ENCODE measurements at places on chromosomes 2 and 18.

DNA sequence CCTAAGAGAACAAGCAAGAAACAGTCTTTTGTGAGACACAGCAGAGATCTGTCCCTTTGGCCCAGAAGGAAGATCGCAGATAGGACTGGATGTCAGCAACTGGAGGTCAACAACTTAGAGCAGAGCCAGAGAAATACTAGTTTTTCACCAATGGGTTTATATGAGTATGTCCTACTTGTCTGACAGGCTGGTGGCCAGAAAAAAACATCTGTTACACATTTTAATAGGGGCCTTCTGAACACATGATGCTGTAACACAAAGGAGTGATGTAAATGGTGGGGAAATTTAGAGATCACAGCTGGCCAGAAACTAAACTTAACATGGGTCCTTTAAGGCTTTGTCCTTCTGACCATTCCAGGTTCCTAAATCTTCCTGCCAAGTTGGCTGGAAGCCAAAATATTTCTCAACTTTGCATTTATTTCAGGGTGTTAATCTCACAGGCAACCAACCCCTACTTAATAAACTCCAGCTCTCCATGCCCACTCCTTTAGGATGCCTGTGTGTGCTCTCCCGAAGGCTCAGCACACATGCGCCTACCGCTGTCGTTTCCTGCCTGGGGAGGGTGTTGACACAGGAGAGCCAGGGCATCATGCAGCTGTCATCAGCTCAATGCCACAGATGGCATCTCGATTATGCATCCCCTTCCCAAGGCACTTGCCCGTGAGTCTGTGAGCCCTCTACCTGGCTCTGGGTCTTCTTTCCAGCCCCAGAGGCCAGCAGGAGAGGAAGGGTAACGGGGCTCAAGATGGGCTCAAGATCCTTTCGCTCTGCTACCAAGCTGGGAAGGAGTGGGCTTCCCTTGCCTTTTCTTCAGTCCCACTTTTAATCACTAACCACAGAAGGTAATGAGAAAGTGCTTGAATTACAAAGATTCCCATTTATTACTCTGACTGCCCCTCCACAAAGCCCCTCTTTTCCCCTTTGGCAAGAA is 252.5 kb downstream of the ETAA1 start:
- peak; percentile 64 for DNase-seq

DNA sequence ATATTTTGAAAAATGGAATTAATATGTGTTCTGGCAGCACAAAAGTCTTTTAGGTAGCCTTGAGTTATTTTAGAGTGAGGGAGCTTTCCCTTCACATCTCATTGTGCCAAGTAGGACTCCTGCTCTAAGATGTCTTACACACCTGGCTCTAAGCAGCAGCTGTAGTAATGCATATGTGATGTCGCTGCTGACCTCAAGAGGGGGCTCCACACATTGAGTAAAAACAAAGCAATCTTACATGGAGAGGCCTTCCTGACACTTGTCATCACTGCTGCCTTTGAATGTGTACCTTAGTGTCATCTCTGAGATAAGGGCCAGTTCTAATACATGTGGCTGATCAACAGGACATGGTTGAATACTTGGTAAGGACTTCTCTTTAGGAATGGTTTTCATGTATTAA is 75.8 kb downstream of the ACTR3 start:
- no peak for DNase-seq

DNA sequence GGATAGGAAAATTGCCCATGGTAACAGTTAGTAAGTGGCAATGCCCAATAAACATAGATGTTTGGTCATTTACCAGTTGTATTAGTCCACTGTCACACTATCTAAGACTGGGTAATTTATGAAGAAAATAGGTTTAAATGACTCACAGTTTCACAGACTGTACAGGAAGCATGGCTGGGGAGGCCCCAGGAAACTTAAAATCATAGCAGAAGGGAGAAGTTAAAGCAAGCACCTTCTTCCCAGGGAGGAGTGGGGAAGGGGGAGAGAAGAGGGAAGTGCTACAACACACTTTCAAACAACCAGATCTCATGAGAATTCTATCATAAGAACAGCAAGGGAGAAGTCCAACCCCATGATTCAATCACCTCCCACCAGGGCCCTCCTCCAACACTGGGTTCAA is 23.4 kb downstream of the NR4A2 start:
- DNase-seq: no peak

DNA sequence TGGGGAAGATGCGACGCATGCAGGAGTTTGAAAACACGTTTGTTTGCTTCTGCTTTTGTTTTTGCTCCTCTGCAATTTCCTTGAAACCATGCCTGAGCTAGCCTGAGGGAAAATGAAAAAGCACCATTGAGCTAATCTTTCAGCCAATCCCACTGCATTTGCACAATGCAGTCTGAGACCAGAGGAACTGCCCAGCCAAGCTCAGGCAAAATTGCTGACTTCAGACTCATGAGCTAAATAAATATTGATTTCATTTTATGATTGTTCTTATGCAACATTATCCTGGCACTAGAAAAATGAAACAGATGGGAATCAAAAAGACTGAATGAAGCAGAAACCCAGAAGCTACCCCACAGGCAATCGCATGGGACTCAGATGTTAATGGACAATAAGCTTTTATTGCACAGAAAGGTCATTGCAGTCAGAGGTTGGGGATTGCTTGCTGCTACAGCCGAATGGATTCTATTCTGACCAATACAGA is 37.0 kb downstream of the TPRKB start:
- no peak for DNase-seq

GRCh38 chr18:46182633-46183358 is 78.6 kb downstream of the HAUS1 start:
- peak; percentile 25 for DNase-seq

DNA sequence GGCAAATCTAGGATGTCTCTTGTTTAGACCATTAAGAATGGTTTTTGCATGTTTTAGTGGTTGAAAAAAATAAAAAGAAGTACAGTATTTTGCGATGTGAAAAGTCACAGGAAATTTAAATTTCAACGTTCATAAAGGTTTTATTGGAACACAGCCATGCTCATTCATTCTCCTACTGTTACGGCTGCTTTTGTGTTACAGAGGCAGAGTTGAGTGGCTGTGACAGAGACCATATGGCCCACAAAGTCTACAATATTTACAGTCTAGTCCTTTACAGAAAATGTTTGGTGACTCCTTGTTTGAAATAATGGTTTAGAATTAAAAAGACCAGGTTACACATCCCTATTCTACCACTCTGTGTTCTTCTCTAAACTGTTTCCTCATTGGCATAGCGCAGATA is 48.1 kb downstream of the MYOM1 start:
- DNase-seq: no peak

- peak; percentile 2 for DNase-seq
Observed at GRCh38 chr18:61435064-61435652, 101.9 kb downstream of the CDH20 start.

- no peak for DNase-seq
Observed at GRCh38 chr2:154425994-154426393, 272.5 kb upstream of the KCNJ3 start.

DNA sequence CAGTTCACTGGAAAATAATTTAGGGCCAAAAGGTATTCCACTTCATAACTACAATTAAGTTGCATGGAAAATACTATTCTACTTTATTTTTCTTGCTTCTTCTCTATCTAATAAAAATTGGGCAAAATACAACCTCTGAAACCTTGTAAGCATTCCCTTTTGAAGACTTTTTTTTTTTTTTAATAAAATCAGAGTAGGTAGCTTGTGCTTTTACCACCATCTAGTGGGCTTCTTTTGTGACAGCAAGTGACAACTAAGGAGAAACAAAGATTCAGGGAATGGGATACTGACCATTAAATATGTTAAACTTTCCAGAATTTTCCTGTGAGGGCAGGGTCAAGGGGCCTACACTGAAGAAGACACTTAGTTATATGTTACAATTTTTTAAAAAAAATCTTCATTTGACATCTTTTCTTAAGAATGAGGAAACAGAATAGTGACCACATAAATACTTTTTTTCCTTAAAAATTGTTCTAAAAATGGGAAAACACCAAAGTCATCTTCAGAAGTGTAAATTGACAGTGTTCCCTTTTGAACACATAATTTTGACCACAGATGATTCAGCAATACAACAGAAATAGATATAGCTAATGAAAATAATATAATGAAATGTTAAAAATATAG is 1183.2 kb upstream of the ACVR2A start:
- peak; percentile 51 for DNase-seq

GRCh38 chr2:54549917-54550518 is 93.9 kb downstream of the SPTBN1 start:
- no peak for DNase-seq

GRCh38 chr2:150478200-150478974 is 9.1 kb downstream of the RND3 start:
- DNase-seq: peak; percentile 67

GRCh38 chr2:29796446-29796845 is 124.9 kb downstream of the ALK start:
- no peak for DNase-seq

DNA sequence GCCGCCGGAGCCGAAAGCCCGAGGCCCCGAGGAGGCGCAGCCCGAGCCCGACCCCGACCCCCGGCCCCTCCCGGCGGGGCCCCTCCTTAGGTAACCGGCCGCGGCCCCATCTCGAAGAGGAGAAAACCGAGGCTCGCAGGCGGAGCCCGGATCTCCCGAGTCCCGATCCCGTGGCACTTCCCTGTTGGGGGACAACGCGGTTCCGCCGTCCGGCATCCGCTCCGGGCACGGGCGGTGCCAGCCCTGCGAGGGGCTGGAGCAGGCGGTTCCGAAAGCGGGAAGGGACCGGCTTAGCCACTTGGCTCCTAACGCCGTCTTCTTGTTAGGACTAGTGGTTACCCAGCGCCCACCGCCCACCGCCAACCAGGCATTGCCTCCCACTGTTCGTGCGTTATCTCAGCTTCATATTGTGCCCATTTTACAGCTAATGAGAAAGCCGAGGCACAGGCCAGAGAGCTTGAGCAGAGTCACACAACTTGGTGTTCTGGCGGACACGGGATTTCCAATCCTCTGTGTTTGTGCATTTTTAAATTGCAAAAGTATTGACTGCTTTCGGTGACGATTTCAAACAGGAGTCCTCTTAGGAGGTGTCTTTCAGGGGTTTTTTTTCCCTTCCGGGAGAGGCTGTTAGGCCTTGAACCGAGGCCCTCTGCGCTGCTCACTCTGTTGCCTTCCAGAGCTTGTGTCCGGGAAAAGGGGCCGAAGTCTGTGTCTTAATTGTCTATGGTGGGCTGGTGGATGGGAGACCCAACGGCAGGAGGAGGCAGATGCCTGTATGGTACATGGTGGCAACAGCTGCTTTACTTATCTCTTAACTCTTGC is 562 bp downstream of the CENPA start:
- no peak for DNase-seq

- no peak for DNase-seq
Observed at GRCh38 chr2:25615386-25615785, 58.0 kb downstream of the DTNB start.

- DNase-seq: no peak
Observed at GRCh38 chr2:134505446-134505845, 213.4 kb downstream of the TMEM163 start.

- DNase-seq: no peak
Observed at GRCh38 chr2:158664987-158665386, 130.1 kb upstream of the DAPL1 start.

GRCh38 chr18:37844209-37844970 is 278.8 kb upstream of the CELF4 start:
- DNase-seq: no peak

GRCh38 chr2:16130906-16131400 is 190.6 kb downstream of the MYCN start:
- DNase-seq: no peak

DNA sequence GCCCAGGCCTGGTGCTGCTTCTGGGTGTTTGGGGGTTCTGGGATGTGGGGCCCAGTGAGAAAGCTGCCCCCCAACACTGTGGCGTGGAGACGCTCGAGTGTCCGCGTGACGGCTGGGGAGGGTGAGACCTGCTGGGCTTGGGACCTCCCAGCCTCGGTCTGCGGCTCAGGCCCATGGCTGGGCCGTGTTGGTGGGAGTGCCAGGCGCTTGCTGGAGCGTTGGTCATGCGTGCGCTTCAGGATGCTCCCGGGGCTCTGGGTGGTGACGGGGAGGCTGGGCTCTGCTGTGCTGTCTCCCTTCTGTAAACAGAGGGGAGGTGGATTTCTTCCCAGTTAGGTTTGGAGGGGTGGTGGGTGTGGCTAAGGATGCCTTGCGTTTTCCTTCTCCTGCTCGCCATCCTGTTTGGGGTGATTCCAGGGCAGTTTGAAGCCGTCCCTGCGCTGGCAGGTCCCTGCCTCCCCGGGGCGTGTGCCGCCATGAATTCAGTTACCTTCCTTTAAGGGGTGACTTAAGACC is 606 bp downstream of the GAL3ST2 start:
- DNase-seq: no peak

- DNase-seq: no peak
Observed at GRCh38 chr18:3499501-3499900, 49.5 kb downstream of the TGIF1 start.

DNA sequence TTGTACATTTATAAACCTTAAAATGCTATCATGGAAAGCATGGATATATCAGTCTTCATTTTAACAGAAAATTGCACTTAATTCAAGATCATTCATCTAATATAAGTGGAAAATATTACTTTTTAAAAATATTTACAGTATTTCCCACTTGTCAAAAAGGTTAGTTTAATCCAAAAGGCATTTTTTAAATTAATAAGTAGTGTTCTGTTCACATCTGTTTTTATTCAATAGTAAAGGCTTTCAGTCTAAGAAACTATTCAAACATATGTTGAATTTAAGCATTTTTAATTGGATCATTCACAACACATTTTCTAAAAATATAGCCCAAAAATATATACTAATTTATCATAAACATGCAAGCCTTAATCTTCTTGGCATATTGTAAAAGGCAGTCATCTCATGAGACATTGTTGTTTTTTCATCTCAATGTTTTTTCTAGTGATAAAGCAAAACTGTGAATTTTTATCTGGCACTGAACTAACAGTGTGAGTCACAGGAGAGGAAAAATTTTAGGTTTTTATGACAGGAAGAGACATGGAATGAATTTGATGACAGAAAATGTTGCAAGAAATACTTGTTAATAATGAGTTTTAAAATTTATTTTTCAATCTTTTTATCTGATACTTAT is 1642.5 kb upstream of the TMEFF2 start:
- DNase-seq: peak; percentile 77

DNA sequence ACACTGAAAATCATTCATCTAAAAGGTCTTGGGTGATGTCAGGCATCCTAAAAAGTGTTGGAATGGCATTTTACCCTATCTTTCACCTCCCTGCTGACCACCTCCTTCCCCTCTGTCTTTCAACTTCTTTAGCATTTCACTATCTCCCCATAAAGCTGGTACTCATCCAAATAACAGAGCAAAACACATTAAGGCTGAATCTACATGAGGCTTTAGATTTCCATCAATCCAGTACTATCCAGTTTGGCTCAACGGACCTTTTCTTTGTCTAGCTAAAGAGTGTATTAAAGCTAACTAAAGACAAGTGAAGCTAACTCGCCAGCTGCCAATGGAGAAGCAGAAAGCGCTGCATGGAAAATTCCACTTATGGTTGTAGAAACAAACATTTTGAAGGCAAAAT is 122.5 kb upstream of the NCKAP5 start:
- DNase-seq: no peak

Data from fibroblast of skin of right quadriceps (primary cell).